ENCODE measurements at places on chromosomes 1 and 21.

DNA sequence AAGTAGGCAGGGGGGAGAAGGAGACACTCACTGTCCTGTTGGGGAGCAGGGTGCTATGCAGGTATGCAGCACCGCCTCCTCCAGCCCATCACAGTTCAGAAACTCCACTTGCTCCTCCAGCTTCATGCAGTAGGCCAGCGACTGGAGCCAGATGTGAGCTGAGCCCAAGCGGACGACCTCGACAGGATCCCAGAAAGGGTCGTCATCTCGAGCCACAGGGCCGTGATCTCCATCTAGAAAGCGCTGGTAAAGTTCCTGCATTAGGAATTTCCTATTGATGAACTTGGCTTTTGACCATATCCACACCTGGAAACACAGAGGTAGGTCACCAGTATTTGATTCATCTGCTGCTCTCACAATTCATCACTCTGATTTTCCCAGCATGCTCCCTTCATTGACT is 56.1 kb downstream of the SCCPDH start:
- no peak for DNase-seq

DNA sequence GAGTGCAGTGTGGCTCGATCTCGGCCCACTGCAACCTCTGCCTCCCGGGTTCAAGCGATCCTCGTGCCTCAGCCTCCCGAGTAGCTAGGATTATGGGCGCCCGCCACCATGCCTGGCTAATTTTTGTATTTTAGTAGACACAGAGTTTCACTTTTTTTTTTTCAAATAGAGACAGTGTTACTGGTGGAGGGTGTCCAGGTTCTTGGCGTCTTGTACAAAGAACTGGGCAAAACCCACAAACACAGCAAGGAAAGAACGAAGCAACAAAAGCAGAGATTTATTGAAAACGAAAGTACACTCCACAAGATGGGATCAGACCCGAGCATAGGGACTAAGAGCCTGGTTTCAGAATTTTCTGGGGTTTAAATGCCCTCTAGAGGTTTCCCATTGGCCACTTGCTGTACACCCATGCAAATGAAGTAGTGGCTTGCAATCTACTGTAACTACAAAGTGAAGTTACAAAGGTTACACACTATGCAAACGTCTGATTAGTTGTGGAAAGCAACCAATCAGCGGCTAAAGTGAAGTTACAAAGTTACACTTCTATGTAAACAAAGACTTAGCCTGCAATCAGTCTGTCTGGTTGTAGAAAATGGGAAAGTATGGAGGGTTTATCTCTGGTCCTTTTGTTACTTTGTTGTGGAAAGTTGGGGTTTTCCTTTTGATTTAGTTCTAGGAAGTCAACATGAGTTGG is 199.1 kb downstream of the DYRK1A start:
- no peak for DNase-seq

DNA sequence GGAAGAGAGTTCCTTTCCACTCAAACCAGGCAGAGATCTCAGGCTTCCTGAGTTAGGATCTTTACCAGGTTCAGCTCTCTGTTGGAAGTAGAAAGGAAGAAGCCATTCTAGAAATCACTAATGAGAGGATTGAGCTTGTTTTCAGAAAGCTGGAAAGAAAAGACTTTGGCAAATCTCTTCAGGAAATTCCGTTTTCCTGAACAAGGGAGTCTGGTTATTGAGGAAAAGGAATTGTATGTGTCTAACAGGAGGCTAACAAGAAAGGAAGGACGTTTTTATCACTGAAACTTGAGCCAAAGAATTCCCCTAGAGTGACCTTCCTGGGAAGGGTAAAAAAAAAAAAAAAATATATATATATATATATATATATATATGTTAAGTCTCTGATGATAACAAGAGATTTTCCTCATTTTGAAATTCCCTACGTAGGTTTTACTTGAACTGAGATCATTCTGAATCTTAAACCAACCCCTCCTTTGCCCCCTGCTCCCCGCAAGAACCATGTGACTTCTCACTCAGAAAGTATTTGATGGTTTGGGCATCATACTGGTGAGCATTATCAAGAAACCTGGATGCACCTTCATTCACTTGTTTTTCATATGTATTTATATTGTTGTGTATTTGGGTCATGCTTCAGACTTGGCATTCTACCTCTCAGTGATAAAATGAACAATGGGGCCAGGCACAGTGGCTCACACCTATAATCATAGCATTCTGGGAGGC is 98.4 kb upstream of the BMP8A start:
- no peak for DNase-seq

DNA sequence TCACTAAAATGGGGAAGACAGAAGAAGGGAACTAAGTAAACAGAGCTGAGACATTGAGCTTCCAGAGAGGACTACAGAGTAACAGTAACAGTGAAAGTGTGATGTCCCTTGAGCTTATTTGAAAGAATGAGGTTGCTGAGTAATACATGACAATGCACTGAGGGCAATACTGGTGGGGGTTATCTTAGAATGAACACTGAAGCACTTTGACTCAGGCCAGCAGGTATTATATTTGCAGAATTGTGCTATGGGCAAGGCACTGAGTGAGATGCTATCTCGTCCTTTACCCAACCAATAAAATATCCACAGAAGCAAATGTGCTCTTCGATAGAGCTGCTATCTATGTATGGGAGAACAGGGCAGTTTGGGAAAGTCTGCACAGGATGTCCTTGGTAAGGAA is 133.2 kb downstream of the DISP1 start:
- DNase-seq, result no peak

GRCh38 chr1:52582116-52582696 is 20.0 kb upstream of the GPX7 start:
- DNase-seq, result no peak

DNA sequence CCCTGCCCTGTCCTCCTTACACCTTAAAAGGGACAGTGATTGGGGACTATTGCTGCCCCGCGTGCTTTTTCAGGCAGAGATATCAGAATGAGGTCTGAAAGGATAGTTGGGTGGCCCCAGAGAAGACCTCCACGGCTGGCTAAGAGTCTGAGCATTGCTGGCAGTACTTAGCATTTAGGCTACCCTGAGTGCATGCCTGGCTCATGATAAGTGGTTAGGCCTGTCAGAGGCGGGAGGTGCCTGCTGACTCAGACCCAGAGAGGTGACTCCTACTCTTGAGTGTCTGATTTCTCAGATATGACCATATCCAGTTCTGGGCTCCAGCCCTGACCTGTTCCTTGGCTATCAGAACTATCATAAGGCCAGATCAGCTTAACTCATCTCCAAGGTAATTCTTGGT is 213.7 kb downstream of the PBX1 start:
- DNase-seq, result no peak

- DNase-seq, result no peak
Observed at GRCh38 chr1:245946905-245947304, 560.2 kb downstream of the SMYD3 start.
